ENCODE measurements at places on chromosomes 5 and 9.

GRCh38 chr5:79074641-79075040 lies 5.1 kb downstream of the BHMT2 start:
- DNase-seq = no peak

GRCh38 chr5:173726846-173727557 lies 110.6 kb upstream of the BOD1 start:
- DNase-seq = no peak

DNA sequence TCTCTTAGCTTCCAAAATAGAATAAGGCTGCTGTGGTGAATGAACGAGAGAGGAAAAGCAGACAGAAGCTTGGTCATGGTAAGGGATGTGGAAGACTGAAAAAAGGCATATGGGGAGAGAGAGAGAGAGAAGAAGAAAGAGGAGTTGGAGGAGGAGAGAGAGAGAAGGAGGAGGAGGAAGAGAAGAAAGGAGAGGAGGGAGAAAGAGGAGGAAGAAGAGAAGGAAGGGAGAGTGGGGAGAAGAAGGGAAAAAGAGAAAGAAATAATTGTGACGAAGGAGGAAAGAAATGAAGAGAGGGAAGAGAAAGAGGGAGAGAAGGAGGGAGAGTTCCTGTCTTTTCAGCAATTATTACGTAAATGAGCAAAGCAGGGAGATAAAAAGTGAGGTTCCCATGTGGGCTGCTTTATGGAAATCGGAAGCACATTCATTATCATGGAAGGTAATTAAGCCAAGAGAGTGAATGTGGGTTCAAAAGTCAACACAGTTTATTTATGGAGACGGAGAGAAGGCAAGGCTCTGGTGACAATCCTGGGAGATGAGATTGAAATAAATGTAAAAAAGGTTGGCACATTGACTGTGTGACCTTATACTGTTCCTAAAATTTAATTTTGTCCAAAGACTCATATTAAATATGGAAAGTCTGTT lies 611.2 kb downstream of the KIF4B start:
- no peak for DNase-seq

- no peak for DNase-seq
Measured at GRCh38 chr9:4139196-4139595, 160.7 kb downstream of the GLIS3 start.

DNA sequence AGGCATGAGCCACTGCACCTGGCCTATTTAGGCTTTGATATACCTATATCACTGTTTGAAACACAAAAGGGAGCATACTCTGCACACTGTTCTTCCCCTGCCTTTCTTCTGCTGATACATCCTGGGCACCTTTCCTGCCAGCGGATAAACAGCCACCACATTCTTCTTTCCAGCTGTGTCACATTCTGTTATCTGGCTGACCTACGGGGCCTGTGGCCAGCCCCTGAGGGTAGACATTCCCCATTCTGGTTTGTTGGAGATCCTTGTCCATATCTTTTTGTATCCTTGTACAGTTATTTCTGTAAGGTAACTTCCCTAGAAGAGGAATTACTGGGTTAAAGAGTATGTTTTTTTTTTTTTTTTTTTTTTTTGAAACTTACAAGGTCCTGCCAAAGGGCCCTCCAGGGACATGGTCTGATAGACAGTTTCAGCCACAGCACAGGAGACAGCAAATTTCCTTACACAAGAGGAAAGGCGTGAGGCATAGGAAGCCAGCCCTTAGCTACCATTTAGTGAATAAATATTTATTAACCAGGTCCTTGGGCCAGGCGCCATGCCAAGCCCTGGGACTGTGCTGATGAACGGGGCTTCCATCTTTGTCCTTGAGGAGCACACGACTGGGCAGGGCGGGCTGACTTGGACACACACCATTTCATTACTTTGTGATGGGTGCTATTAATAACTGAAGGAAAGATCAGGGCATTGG lies 57.8 kb downstream of the ERGIC1 start:
- no peak for DNase-seq
